ENCODE measurements at places on chromosomes 2 and 18.

DNA sequence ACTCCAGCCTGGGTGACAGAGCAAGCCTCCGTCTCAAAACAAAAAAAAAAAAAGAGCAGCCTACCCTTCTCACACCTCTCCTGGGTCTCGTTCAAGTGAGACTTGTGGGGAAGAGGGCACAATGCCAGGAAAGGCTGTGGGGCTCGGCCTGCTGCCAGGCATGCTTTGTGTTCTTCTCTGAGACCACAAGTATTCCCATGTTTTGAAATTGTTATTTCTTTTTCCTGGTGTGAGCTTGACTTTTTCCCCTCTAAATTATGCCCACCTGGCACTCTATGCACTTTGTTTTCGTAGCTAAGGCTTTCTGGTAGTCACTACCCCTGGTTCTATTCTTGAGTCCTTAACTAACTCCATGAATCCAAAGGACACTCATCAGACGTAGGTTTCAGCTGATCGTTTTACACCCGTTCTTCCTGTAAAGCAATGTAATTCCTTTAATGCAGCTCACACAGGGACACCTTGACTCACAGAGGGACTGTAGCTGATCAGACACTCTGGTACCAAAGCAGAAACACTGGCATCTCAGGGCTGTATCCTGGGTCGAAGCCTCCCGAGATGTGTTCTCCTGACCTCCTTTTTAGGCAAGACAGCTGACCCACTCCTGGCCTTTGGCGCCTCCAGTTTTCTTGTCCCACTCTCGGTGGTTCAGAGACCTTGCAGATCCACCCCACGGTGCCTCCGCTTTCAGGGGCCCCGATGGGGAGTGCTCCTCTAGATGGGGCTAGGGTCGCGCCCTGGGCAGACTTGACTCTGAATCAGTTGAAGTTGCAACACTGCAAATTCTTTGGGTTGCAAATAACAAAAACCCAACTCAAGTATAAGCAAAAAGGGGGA, 193.3 kb upstream of the AGAP1 start:
- no peak for DNase-seq

- DNase-seq, result no peak
Observed at GRCh38 chr2:46332686-46333281, 35.6 kb downstream of the EPAS1 start.

GRCh38 chr18:23623040-23623439, 36.7 kb upstream of the NPC1 start:
- no peak for DNase-seq

DNA sequence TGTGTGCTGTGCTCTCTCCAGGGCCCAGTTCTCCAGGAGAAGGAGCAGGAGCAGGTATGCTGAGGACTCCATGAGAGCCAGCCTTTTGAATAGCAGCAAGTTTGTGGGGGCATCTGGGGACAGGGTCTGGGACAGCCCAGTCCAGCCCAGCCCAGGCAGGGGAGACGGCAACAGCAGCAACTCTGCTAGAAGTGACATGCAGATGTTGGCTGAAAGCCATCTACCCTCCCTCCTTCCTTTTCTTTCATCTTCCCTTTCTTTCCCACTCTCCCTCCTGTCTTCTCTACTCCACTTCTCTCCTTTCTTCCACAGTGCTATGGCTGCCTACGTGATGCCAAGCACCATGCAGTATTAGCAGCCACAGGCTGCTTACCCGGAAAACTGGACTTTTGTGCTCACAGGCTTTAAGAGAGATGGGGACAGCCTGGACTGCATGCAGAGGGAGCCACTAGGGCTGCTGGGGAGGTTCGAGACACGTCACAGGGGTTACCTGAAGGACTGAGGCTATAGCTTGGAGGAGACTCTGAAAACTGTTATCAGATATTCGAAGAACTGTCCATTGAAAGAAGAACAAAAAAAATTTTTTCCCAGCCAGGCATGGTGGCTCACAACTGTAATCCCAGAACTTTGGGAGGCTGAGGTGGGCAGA, 23.8 kb upstream of the YWHAQ start:
- DNase-seq, result no peak

DNA sequence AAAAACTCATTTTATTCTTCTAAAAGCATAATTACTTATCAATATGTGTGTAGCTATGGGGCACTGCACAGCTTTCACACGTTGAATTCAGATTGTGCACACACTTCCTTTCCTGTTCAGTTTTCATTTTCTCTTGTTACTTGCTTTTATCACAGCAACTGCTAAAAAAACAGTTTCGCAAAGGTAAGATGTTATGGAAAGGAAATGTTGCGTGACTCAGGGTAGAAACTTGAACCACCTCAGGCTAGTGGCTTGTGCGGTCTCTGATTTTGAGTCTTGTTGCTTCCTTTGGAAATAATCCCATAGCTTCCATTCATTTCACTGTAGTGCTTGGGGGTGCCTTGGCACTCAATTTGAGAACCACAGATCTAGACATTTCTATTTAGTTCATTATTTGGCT, 171.9 kb downstream of the FMNL2 start:
- DNase-seq, result peak; percentile 34

DNA sequence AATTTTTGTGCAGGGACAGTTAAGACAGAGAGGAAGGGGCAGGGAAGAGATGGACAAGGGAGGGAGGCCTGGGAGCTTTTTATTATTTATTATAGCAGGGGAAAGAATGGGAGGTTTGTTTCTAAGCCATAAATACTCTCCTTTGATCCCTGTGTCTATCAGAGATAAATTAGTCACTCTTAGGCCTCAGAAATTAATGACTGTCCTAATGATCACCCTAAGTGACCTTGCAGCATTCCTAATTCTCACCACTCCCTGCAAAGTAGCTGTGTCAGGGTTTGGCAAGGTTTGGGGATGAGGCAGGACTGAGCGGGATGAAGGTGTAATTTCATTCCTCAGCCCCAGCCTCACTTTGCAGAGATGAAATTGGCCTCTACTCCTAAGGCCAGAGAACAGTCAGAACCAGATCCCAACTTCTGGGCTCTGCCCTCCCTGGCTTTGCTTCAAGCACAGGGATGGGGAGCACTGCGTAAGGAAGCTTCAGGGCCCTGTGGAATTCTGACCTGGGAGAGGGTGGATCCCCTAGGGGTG, 95.0 kb downstream of the TMEM17 start:
- DNase-seq, result no peak

DNA sequence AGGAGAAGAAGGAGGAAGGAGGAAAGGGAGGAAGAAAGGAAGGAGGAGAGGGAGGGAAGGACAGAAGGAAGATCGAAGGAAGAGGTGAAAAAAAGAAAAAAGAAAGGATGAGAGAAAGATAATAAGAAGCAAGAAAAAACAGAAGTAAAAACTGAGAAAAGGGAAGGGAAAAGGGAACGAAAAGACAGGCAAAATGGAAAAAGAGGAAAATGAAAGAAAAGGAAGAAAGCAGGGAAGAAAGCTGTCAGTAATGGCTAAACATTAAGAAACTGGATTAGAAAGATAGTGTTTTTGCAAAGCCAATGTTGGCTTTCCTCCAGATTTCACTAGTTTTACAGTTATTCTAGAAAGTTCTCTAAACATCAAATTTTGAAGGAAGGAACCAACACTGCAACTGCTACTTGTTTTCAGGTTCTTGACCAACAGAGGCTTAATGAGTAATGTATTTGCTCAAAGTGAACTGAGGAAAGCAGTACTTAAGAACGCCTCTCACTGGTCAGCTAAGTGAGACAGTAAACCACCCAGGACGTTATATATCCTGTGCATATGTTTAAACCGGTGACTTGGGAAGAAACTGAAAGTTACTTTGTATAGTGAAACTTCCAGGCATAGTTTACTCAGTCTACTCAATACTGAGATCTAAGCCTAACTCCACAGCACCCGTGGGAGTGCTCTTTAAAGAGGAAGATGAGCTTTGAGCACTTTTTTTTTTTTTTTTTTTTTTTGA, 286.2 kb upstream of the TRIB2 start:
- peak; percentile 78 for DNase-seq
